ENCODE measurements at places on chromosomes 2 and 18.
A peak's percentile ranks its signal among the peaks of the same experiment; 100 is the strongest.

GRCh38 chr2:159769147-159769546 lies 28.9 kb downstream of the CD302 start:
- DNase-seq, result no peak

- no peak for DNase-seq
Observed at GRCh38 chr2:43848214-43848613, 9.4 kb downstream of the ABCG8 start.

DNA sequence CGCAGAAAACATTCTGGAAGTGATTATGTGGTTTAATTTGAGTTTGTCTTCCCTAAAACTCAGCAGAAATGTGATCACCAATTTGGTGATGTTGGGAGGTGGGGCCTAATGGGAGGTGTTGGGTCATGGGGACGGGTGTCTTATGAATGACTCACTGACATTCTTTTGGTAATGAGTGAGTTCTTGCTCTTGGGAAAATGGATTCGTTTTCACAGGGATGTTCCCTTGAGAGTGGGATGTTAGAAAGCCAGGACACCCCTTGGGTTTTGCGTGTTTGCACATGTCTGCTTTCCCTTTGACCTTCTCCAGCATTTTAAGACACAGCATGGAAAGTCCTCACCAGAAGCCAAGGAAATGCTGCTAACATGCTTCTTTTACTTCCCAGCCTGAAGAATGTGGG lies 321.5 kb upstream of the NT5C1B start:
- DNase-seq, result no peak

DNA sequence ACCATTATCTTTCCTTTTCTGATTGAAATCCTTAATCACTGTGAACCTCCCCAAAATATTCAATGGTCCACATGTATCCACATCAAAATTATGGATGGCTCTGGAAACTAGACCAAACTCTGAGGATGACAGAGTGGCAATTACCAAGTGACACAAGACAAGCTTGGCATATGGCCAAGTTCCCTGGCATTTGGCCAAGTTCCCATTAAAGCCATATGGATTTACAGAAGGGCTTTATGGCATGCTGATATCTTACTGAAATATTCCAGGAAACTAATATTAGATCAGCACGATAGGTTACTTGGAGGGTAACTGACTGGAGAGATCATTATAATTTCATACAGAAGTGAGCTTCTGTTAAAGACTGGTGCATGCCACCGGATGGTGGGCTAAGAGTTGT lies 21.9 kb upstream of the CERS6 start:
- peak; percentile 5 for DNase-seq

DNA sequence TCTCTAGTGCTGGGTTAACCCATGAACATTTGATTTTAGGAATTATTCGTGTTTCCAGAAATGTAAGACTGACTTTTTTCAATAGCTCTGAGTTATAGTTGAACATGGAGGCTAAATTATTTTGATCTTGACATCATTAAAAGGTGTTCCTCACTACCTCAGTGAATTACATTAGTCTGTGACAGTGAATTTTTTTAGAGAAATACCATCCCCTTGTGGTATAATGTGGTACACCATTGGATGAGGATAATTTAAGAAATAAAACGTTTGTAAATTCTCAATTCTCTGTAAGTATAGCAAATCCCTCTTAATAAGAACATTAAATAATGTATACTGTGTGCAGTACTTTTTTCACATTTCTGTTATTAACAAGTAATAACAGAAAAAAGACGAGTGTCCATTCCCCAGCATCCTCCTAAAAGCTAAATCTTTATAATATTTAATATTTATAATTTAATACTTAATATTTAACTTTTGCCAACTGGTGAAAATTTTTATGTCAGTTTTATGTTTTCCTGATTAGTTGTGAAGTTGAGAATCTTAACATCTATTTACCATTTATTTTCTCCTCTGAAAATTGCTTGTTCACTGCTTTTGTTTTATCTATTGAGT lies 70.3 kb upstream of the CWC22 start:
- no peak for DNase-seq

DNA sequence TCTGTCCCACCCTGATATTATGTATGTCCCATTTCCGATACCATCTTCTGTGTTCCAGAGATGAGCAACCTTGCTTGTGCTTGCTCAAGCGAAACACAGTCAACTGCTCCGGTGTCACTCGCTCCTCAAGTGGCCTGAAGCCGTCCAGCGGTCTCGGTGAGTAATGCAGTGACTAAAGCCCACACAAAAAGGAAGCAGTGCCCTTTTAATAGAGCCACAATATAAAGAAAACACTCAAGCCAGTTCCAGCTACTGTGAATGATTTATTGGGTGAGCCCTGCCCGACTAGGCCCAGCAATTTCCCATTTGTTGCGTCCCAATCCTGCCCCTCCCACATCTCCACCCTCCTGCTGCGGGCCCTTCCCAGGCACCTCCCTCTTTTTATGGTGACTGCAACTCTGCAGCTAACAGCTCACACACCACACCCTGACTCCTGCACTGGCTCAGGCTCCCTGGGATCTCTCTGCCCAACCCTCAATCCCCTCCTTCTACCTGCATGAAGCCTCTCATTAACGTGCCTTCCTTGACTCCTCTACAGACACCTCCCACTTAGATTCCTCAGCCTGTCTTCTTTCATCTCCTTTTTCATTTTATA lies 44.2 kb upstream of the DSC1 start:
- no peak for DNase-seq

DNA sequence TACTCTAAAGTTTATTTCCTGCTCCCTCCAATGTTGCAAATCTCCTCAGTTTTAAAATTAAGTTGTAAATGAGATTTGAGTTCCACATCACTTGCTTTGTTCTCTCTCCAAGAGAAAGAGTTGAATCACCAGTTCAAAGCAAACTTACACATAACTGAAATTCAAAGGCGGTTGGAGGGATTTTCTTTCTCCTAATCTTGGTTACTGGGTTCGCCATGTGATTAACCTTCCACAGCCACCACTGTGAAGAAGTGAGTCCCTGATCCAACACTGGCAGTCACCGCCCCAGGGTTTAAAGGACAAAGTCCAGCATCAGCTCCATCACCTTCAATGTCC lies 247.1 kb downstream of the MYCN start:
- no peak for DNase-seq

GRCh38 chr2:105237045-105237765 lies 4.3 kb upstream of the GPR45 start:
- DNase-seq, result no peak

DNA sequence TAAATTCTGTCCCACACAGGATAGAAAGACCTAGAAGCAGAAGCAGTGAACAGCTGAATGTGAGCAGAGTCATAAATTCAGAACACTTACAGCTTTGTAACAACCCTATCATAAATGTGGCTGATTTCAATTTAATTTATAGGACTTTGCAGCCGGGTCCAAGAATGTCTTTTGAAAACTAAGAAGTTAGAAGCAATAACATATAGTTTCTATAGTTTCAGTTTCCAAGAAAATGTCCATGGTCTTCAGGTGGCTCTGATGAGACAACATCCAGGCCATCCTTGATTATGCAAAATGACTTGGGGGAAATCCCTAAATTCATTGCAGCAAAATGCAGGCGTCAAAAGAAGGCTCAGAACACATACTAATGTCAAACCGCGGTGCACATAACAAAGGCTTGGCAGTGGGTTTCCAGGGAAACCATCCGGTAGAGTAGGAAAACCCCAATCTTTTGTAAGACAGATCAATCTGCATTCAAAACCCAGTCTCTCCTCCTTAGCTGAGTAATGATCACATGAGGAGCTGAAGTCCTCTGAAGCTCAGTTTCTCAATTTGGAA lies 442.2 kb upstream of the ID2 start:
- DNase-seq, result no peak

GRCh38 chr18:13543811-13544732 lies 182.3 kb downstream of the FAM210A start:
- no peak for DNase-seq

- no peak for DNase-seq
Observed at GRCh38 chr18:2857491-2858131, 10.8 kb downstream of the EMILIN2 start.

- no peak for DNase-seq
Observed at GRCh38 chr2:171210864-171211431, 50.3 kb upstream of the TLK1 start.

DNA sequence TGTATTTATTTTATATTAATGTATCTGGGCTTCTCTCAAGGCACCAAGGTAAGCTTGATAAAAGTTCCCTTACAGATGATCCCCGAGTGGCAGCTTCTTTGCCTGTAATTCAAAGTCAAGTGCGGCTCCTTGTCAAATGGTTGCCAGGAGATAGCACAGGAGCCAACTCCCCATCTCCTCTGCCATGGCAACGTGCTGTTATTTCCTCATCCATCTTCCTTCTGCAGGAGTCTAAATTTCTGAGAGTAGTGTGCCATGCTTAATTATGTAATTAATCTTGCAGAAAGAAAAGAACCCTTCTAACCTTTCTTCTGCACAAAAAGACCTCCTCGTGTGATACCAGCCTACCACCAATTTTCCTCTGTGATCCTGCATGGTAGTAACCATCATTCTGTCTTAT lies 46.2 kb upstream of the ACMSD start:
- DNase-seq, result no peak

DNA sequence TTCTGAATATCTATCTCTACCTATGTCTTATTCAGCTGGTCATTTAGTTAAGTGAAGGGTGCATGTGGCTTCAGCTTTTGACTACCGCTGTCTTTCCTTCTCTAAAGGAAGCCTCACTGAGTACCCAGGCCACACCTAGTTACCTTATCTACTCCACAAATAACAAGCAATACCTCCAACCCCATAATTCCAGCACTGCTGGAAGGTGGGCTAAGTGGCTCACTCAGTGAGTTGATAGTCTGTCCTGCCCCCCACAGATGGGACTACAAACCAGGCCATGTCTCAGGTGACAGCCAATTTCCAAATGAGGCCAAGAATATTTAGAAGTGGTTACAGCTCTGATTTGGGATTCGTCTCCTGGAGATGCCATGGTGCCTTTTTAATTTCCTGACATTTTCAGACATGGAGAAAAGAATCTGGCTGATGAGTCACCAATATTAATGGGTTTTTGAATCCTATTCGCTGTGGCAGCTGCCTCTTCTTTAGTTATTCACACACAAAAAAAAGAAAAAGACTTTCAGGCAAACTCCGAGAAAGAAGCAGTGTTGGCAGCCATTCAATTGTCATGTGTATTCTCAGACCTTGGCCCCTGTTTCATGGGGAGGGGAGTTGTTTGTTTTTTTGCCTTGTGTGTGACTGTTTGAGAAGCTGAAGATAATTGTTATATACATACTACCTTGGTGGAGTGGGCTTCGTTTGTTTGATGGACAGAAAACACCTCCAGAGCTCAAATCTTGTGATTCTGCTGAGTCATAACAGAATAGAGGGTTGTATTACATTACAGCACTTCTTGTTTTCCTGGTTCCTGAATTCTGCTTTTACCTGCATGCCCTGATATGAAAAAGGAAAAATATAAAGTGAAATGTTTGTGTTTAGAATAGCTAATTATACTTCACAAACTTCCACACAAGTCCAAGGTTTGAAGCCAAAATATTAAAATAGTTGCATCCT lies 64.2 kb downstream of the SCG2 start:
- peak; percentile 23 for DNase-seq

DNA sequence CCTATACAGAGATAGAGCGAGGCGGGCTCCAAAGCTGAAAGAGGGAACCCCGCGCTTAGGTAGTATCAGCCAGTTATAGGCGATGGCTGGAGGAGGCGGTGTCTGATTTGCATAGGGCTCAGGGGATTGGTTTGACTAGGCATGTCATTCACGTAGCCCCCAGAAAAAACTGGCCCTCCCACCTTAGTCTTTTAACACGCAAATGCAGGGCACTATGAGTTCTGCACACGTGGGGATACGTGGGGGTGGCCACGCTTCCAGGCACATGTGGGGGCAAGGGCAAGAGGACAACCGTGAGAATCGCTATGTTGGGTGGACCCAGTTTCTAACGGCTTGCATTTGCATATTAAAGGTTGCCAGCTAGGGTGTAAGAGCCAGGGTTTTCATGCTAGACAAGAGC lies 56.7 kb upstream of the MSTN start:
- peak; percentile 39 for DNase-seq

DNA sequence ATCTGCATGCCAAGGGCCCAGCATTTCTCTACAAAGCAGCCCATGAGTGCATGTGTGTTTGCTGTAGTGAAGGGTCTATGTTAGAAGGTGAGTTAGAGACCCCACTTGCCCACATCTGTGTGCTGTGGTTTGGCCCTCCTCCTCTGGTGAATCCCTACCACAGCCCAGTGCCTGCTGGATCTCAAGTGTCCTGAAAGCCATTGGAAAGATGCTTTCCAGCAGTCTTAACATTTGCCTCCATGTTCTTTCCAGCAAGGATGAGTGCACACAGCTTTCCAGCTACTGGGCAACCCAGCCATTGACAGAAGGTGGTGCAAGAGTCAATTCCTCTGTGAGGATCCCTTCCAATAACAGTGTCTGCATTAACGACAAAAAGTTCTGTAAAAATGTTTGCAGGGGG lies 13.6 kb downstream of the CRIM1 start:
- no peak for DNase-seq

DNA sequence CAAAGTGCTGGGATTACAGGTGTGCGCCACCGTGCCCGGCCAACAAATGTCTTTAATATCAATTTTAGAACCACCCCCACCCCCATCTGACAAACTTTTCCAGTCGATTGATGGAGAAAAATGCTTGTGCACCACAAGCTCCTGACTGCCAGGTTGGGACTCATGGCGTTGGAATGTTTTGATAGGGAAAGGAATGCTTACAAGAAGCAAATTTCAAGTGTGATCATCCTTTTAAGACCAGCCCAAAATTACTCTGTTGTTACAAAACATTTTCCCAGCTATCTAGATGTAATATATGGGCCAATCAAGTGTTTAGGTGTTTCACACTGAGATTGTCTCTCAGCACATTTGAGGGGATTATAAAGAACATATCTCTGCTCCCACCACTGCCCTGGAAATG lies 45.2 kb downstream of the UBXN4 start:
- DNase-seq, result no peak

DNA sequence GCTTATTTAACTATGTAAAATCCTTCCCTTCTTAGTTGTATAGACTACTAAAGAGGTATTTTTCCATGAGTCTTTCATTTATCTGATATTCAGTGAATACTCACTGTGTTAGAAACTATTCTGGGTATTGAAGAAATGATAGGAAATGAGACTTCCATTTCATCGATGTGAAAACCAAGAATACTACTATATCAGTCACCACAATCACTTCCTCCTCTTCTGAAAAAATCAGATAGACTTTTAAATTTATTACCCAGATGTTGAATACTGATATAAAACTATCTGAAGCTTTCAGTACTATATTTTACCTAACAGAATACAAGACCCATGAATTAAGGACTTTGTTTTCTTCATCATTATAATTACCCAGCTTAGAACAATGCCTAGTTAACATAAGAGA lies 1801.1 kb upstream of the CELF4 start:
- DNase-seq, result no peak
